HS-27A (cell line): ENCODE measurements at places on chromosomes 16 and 17.

DNA sequence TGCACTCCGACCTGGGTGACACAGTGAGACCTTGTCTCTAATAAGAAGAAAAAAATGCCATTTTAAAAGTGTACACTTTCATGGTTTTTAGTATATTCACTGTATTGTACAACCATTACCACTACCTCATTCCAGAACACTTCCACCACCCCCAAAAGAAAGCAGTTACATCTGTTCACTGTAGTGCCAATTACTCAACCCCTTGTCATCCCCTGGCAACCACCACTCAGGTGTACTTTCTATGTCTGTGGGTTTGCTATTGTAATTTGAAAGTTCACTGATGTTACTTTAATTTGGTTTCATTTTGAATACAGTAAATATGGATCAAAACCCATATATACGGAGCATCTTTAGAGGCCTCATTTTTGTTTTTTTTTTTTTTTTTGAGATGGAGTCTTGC, 6.1 kb downstream of the ZG16 start:
- no peak for DNase-seq

DNA sequence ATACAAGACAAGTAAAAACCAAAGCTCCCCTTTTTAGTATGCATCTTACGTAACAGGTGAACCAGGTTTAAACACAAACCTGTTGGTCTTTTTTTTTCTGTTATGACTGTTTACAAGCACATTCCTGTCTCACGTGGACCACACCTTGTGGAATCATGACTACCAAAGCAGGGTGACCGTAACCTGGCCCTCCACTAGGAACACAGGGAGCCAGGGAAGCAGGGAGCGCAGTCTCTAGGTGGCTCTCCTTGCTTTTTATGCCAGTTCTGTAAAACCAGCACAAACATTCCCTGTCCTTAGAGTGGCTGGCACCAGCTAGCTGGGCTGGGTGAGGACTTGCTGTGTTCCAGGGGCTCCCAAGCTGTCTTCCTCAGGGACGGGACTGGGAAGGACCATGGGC, 44.1 kb downstream of the DDX19A start:
- no peak for DNase-seq

DNA sequence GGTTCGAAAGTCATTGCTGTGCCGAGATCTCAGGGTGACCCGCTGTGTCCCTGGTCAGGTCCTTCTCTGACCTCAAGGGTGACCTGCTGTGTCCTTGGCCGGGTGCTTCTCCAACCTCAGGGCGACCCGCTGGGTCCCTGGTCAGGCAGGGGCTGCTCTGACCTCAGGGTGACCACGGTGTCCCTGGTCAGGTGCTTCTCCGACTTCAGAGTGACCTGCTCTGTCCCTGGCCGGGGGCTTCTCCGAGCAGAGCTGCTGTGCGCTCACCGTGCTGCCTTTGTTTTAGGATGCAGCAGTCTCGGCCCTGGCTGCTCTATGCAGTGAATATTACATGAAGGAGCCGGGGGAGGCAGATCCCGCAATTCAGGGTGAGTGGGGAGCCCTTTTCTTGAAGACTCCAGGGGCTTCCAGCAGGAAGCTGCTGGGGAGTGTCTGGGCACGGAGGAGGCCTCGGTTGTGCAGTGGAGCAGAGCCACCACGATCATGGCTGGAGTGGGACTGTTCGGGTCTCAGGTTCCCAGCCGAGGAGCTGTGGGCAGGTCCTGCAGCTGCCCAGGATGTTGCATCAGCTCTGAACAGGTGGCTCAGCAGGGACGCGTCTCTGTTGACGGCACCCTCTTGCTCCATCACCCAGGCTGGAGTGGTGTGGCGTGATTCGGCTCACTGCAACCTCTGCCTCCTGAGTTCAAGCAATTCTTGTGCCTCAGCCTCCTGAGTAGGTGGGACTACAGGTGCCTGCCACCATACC, 83.7 kb upstream of the ZNF750 start:
- no peak for DNase-seq

- DNase-seq = no peak
These were observed 927 bp upstream of the SULT1A2 start for GRCh38 chr16:28597692-28598261.

DNA sequence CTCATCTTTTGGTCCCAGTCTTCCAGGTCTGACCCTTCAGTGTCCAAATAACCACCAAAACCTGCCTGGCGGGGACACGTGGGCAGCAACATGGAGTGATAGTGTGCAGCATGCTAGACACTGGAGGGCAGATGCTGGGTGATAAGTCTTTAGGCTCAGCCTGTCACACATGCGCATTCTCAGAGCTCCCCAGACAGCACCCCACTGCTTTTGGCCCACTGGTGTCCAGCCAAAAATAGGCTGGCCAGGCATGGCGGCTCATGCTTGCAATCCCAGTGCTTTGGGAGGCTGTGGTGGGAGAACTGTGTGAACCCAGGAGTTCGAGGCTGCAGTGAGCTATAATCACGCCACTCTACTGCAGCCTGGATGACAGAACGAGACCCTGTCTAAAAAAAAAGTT, 12.3 kb downstream of the GINS2 start:
- DNase-seq = no peak

GRCh38 chr17:14950216-14950615, 314.9 kb downstream of the PMP22 start:
- DNase-seq = no peak

- no peak for DNase-seq
These were observed 40.8 kb downstream of the MRM1 start for GRCh38 chr17:36641877-36642845.

DNA sequence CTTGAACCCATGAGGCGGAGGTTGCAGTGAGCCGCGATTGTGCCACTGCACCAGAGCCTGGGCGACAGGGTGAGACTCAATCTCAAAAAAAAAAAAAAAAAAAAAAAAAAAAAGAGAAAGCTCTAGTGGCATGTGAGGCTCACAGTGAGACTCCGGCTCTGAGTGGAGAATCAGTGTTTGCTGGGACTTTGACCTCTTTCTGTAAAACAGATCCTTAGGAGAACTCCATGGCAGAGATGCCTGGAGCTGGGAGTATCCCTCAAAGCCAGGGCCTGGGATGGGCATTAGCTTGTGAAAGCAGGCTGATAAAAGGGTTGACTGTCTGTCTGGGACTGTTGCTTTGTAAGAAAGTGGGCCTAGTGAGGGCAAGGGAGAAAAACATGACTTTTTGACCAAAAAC, 46.4 kb downstream of the ZNF207 start:
- DNase-seq = no peak

- no peak for DNase-seq
These were observed 37.1 kb downstream of the MPRIP start for GRCh38 chr17:17079336-17079735.

DNA sequence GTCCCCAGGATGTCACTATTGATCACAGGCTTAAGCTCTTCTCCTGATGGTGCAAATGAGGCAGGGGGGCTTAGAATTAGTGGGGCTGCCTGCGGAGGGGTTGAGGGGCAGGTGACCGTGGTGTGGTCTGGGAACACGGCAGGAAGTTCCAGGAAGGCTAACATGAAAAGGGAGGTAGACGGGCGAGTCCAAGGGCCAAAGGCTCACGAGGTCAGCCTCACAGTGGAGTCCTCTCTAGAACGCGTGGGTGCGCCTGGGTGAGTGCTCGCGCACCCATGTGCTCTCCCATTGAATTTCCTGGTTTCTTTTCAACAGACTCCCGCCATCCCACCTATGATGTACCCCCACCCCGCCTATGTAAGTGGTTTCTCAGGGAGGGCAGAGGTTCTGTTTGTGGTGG, 15.2 kb downstream of the LGALS9 start:
- no peak for DNase-seq

- no peak for DNase-seq
These were observed 16.9 kb downstream of the KIFC3 start for GRCh38 chr16:57785385-57785784.

DNA sequence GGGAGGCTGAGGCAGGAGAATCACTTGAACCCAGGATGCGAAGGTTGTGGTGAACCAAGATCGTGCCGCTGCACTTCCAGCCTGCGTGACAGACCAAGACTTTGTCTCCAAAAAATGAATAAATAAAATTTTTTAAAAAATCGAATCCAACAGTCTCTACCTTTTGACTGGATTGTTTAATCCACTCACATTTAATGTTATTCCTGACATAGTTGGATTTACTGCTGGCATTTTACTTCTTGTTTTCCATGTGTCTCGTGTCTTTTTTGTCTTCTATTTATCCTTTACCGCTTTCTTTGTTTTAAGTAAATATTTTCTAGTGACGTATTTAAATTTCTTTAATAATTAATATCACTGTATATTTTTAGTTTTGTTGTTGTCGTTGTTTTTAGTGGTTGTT, 5.4 kb upstream of the CES4A start:
- DNase-seq = no peak

GRCh38 chr16:3520413-3520812, 19.6 kb downstream of the CLUAP1 start:
- no peak for DNase-seq

GRCh38 chr16:17448640-17449638, 21.8 kb downstream of the XYLT1 start:
- no peak for DNase-seq

GRCh38 chr17:73288534-73289302, 23.1 kb downstream of the CDC42EP4 start:
- no peak for DNase-seq

GRCh38 chr17:38925263-38925995, at the start of gene LASP1NB:
Gene LASP1NB, plus strand, starts transcription at chr17:38925614.
- DNase-seq = no peak

GRCh38 chr17:63443053-63443452, 3.1 kb downstream of the CYB561 start:
- DNase-seq = no peak

- DNase-seq = no peak
These were observed 917 bp downstream of the YWHAE start for GRCh38 chr17:1398931-1399678.

DNA sequence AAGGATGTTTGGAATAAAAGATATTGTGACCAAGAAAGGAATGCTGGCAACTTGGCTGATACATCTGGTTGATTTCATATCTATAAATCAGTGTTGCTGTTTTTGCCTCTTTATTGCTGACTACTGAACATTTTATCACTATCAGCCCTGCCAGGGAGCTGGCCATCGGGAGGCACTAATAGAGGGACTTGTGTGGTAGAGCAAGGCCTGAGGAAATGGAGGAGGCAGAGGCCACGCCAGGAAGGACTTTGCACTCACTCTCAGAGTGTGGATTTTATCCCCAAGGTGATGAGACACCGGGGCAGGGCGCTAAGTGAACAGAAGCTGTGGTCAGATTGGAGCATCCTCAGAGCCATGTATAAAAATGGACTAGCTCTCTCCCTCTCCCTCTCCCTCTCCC, 9.3 kb upstream of the CYB561 start:
- DNase-seq = no peak

DNA sequence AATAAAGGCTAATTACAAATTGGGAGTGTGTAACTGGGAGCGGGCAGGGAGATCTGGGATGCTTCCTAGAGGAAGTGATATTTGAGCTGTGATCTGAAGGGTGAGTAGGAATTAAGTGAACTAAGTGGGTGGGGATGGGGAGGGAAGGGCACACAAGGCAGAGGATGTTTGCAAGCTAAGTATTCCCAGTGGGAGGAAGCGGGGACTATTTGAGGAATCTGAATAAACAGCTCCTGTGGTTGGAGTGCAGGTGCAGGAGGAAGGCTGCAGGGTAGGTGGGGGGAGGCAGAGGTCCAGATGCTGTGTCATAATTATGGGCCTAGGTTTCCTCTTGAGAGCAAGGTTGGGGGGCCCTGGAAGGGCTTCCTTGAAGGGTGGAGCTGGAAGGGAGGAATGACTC, 102.1 kb upstream of the HS3ST2 start:
- no peak for DNase-seq

GRCh38 chr17:80032614-80033171, 3.0 kb downstream of the TBC1D16 start:
- no peak for DNase-seq

- no peak for DNase-seq
These were observed 325.8 kb downstream of the ABCC12 start for GRCh38 chr16:47829850-47830600.

DNA sequence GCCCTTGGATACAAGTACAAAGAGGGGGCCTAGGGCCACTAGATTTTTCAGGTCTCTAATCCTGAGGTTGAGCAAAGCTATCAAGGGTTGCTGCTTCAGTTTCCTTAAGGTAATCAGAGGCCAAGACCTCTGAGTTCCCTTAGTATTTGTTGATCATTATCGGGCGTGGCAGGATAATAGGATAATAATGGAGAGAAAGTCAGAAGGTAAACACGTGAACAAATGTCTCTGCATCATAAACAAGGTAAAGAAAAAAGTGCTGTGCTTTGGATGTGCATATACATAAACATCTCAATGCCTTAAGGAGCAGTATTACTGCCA, 41.5 kb upstream of the YPEL2 start:
- DNase-seq = no peak

DNA sequence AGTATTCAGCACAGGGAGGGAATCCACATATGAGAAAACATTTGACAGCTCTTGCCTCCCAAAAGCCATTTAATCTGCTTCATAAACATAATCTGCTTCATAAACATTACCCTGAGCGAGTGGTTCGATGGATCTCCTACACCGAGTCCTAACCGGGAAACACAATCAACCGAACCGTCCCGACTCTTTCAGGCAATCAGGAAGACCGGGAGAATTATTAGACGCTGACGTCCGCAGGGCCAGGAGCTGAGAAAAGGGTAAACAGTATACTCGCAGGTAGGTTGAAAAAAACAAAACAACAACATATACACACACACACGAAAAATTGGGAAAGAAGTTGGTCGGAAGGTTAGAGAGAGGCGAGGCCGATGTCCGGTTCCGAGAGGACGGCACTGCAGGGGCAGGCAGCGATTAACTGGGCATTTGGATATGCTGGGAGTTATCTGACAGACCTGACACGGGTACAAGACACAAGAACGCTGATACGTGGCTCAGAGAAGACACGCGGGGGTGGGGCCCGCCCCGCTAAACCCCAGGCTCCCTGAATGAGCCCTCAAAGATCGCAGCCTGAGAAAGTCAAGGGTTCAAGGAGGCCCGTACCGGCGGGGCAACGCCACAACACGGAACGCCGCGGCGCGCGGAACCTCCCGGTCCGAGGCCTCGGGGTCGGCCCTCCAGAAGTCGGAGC, 585 bp downstream of the AP1G1 start:
- DNase-seq = no peak

- no peak for DNase-seq
These were observed 9.9 kb downstream of the ENGASE start for GRCh38 chr17:79084291-79085153.

DNA sequence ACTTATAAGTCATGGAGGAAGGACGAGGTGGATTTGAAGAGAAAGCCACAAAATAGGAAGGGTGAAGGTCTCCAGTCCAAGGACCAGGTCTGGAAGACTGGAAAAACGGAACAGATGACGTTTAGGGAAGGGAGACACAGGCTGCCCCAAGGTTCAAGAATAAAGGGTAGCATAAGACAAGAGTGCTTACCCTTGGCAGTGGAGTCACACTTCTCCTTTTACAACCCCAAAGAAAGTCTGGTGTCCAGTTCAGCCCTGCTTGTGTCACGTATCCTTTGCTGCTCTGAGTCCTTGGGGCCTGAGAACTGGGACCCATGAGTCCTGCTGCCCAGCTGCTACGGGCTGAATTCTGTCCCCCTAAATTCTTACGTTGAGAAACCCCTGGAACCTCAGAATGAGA, 13.0 kb upstream of the GGA2 start:
- no peak for DNase-seq

- no peak for DNase-seq
These were observed 5.3 kb downstream of the ELOB start for GRCh38 chr16:2771496-2772402.
